Activated T-cell treated with anti-CD3 and anti-CD28 coated beads, Interleukin-2, amount 50 U/mL, for 4 hours (primary cell): ENCODE measurements at places on chromosomes 3 and 15. TPM values are rescaled to one million over a fixed set of nuclear protein-coding genes. Genes with fewer than 3 reads are reported as not detected.

GRCh38 chr15:70487387-70487740 is 276.0 kb downstream of the UACA start:
- DNase-seq = no peak

- DNase-seq = no peak
These were observed 44.3 kb upstream of the ATP2B2 start for GRCh38 chr3:10549617-10550230.

- no peak for DNase-seq
These were observed 34.7 kb downstream of the MAP6D1 start for GRCh38 chr3:183790700-183791099.

DNA sequence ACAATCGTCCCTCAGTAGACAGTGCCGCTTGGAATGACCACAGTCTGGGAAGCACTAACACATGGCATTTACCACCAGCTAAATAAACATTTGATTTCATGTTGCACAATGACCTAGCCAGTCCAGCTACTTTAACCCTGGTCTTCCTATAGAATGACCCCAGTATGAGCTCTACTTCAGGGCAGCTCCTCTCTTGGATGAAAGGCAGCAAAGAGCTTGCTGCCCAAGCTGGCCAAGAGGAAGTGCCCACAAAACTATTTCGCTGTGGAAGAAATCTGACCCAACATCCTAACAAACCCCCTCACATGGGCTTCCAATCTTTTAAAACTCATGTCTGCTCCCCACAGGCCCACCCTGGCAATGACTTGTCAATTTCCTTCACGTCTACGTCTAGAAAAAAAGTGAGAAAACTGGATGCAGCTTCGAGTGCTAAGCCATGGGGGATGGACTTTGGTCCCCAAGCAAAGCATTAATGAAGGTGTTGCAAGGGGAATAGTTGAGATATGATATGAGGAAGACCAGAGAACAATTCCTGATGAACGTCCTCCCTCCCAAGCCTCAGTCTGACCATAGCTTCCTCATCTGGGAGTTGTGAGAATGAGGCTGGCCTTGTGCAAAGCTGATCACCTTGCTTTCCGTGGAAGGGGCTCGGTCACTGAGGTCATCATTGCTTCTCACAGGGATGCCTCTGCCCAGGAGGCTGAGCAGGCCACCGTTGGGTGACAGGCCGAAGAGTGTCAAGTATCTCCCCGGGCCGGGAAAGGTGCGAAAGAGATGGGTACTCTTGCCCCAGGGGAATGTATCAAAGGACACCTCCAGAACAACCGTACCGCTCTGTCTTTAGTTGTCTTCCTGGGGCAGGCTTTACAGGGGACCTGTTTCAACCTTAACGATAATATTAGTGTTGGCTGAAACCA is 964 bp downstream of the SLC25A20 start:
- no peak for DNase-seq

GRCh38 chr3:16429086-16429485 is 84.4 kb downstream of the RFTN1 start:
- no peak for DNase-seq

Gene NPAP1
- not detected for total RNA-seq

Gene GPR176
- total RNA-seq = 0.13 TPM

Gene ADAMTS9
- total RNA-seq = not detected
